ENCODE measurements at places on chromosomes 12 and 14.

GRCh38 chr14:102863381-102863780 is 59.1 kb upstream of the AMN start:
- DNase-seq: no peak

DNA sequence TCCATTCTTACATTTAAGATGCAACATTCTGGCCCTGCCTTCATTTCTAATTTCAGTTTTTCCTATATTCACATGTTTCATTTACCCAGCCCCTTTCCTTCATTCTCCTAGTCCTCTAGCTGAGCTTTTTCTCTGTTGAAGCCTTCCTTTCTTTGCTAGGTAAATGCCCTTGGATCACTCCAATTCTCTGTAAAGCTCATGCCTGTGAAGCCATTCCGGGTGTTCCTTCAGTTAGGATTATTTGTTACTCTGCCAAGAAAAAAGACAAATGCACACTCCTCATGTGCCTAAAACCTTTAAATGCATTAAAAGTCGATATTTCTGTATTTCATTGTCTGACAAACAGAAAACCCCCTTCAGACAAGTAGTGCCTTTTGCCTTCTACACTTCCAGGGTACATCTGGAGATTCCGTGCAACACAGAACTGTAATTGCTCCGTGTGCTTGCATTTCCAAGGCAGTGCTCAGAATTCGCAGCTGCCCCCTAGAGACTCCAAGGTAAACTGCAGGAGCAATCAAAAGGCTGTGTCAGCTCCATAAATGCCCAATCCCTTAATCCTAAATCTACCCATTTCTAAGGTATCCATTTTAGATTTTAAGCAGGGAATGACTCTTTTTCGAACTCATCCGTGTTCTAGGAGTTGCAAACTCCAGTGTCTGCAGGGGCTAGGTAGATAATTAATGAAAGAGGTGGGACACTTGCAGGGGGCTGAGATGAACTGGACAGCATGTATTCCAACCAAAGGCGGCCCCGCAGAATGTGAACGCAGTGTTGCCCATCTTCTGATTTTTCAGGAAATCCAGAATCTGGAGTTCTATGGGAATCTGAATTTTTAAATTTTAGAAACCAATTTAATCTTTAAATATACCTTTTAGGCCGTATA is 320.2 kb downstream of the GRIN2B start:
- no peak for DNase-seq

DNA sequence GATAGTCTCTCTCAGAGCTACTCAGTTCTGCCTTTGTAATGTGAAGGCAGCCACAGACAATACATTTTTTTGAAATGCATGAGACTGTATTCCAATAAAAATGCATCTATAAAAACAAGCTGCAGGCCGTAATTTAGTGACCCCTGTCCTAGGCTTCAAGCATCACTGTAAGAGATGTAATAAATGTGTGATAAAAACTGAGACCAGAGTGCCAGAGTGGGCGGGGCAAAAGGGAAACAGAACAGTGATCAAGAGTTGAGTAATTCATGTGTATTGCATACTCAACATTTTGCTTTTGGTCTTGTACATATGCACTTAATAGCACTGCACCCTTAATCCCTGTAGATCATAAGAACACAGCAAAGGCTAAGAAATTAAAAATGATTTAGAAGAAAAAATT is 743.5 kb downstream of the DIO2 start:
- no peak for DNase-seq

DNA sequence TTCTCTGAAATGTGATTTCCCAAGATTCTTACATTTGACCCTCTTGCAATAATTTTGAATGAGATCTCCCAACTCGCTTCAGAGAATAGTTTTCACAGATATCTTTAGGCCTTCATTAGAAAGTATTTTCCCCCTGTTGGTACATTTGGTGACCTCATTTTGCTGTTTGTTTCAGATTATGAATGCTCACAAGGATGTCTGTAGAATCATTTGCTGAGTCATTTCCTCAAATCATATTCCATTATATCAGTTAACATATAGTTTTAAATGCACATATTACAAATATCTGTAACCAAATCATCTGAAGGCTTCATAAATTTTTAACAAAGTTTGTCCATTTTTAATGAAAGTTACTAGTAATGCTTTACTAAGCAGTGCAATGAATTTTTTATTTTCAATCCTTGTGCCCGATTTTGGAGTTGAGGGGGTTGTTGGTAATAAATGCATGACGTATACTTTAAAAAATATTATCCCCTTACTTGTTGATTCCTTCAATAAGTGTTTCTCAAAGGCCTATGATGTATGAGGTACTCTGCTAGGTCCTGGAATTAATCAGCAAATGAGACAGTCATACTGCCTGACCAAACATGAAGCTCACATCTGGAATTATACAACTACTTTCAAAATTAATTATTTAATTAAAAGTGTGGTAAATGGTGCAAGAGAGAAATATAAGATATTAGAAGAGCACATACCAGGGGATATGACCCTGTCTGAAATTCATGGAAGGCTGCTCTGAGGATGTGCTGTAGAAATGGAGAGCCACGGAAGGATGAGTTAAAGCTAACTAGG is 126.9 kb upstream of the RAP1B start:
- no peak for DNase-seq

DNA sequence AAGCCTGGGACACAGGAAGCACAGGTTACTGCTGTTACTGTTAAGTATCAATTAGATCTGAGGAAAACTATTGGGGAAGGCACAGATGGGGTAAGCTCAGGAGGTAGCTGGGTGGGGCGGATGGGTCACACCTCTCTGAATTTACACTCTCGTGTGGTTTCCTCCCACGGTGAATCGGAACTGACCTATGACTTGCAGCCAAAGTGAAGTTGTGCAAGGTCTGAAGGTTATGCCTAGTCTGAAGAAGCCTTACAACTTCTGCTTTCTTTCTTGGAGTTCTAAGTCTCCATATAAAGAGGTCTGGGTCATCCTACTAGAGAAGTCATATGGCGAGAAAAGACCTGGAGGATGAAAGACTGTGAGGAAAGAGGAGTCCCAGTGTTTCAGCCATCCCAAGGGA is 25.6 kb upstream of the GPATCH2L start:
- no peak for DNase-seq

GRCh38 chr12:86256163-86256562 is at the start of gene MGAT4C:
Gene MGAT4C, minus strand, starts transcription at chr12:86256391.
- DNase-seq: no peak

GRCh38 chr14:42541535-42542001 is 934.9 kb downstream of the LRFN5 start:
- DNase-seq: no peak

DNA sequence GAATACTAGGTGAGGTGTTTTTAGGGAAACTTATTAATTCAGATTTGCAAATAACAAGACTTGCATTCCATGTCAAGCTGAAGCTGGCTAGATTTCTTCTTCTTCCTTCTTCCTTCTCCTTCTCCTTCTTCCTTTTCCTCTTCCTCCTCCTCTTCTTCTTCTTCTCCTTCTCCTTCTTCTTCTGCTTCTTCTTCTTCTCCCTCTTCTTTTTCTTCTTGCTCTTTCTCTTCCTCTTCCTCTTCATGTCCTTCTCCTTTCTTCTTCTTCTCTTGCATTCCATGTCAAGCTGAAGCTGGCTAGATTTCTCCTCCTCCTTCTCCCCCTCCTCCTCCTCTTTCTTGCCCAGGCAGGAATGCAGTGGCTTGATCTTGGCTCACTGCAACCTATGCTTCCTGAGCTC is 297.8 kb downstream of the PRKD1 start:
- DNase-seq: no peak

DNA sequence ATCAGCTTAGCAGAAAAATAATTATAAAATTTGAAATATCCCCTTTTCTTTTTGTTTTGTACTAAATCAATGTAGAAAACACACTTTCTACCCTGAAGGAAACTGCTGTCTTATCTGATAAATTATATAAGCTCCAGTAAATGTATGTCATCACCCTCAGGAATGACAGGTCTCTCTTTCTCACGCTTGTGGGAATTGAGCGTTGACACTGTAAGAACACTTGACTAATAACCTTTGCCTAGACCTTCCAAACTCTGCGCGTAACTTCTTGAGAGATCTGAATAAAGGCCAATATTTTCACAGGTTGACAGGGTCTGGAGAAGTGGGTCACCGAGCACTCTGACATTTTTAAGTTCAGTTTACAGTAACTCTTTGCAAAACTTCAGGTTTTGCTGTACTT is 138.5 kb downstream of the BCAT1 start:
- DNase-seq: no peak

DNA sequence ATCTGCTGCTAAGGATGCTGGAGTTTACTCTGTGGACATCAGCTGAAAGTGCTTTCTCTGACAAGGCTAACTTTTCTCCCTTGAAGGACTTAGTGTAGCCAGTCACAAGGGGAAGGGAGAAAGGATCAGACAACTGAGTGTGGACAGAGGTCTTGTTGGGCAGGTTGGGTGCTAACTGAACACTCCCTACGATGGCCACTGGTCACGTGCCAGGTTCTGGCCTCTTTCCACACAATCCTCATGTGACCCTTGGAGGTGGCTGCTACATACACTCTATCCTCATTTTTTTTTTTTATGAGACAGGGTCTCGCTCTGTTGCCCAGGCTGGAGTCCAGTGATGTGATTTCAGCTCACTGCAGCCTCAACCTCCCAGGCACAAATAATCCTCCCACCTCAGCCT is 39.7 kb downstream of the FOXN4 start:
- no peak for DNase-seq

- DNase-seq: no peak
Measured at GRCh38 chr12:55664826-55665225, 28.1 kb downstream of the OR10P1 start.

GRCh38 chr14:63725786-63726460 is 1.9 kb downstream of the SGPP1 start:
- DNase-seq: no peak

DNA sequence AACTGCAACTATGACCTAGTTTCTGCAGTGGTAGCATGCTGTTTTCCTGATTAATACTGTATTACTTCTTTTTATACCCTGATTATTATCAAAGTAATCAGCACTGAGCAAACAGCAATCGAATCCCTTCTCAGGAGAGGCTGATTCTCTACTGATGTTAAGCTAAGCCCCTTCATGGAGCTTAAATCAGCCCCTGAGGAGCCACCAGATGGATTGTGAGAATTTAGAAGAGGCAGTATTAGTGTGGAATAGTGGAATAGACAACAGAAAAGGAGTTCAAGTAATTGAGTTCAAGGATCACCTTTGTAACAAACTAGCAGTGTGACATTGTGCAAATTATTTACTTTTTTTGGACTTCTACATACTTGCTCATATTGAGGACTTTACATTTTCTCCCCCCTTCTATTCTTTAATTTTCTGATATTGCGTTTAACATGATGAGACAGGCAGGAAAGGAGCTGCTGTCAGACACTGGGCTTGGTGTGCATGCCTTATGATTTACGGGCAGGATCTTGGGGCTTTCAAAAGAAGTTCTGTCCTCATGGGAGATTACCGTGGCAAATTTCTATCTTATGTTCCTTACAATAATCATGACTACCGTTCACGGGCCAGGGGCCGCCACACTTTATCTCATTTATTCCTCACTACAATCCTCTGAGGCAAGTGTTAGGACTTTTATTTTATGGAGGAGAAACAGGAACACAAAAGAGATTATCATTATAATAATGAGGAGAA is 68.0 kb downstream of the PTPRR start:
- no peak for DNase-seq

GRCh38 chr14:93544212-93544611 is 113.5 kb downstream of the UNC79 start:
- DNase-seq: no peak

- DNase-seq: no peak
Measured at GRCh38 chr14:38931969-38932652, 170.9 kb downstream of the SEC23A start.

- no peak for DNase-seq
Measured at GRCh38 chr14:34682787-34683321, 31.5 kb downstream of the CFL2 start.

GRCh38 chr14:92603309-92604242 is 90.0 kb downstream of the RIN3 start:
- DNase-seq: no peak
